Mammary epithelial cell (primary cell): ENCODE measurements at places on chromosomes 7 and 10. TPM values are rescaled to one million over a fixed set of nuclear protein-coding genes. Genes with fewer than 3 reads are reported as not detected.

GRCh38 chr10:84155521-84155920 is 16.2 kb downstream of the GHITM start:
- DNase-seq, result no peak

GRCh38 chr10:12600652-12601051 is 251.3 kb downstream of the CAMK1D start:
- no peak for DNase-seq

- DNase-seq, result no peak
Observed at GRCh38 chr10:70540089-70540788, 61.7 kb downstream of the PALD1 start.

- DNase-seq, result peak; percentile 84
Observed at GRCh38 chr10:92822060-92822634, 26.2 kb upstream of the EXOC6 start.

DNA sequence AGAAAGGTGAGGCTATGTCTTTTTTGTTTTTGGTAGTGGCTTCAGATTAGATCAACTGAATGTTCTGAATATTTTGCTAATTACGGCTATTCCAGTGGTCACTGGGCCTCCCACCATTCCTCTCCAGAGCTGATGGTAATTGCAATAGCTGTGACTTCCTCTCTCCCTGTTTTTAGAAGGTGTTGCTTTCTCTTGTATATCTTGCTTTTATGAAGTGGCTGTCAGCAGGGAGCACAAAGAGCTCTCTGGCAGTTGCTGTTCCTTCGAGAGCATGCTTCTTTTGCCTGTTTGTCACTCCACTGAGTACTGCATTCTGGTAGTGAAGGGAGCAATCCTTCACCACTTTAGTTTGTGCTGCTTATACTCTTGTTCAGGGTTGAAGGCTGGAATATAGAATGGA is 133.3 kb downstream of the EXOC4 start:
- no peak for DNase-seq

DNA sequence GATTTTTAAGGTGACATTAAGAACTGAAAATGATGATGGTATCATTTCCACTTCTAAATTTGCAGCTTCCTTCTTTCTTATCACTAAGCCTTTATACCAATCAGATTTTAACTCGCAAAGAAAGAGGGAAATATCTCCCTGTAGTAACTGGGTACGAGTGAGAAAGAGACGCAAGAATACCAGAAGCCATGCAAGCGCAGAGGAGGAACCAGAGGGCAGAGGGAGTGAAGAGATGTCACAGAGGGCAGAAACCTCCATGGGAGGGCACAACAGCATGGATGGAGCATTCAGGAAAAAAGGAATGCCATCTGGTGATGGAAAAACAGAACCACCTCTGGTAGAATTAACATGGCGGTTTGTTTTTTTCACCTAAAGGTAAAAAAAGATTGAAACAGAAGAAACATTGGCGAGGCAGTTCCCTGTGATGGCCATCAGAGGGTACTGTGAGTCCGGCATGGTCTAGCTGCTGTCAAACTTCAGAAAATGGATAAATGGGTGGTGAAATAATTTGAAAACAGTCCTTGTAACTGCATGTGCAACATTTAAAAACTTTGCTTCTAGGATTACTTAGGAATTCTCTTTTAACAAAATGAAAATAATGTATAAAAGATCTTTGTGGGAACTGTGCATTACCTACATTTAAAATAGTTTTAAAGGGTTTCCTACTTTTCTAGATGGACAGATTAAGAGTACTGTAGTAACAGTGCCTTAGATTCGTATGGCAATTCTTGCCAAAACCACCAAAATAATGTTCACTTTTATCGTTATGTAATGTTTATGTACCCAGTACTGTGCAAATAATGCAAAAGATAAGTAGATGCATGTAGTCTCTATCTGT is 91.8 kb downstream of the ARHGAP12 start:
- DNase-seq, result peak; percentile 2

DNA sequence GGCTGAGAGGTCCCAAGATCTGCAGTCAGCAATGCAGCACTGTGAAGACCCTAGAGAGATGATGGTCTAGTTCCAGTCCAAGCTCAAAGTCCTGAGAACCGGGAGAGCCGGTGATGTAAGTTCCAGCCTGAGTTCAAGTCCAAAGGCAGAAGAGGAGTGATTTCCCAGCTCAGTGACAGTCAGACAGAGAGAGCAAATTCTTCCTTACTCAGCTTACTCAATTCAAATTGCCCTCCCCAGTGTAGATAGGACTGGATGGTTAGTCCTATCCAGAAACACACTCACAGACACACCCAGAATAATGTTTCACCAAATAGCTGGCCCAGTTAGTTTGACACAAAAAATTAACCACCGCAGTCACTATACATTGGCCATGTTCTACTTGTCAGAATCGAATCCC is 185.5 kb upstream of the MYO3A start:
- DNase-seq, result no peak

DNA sequence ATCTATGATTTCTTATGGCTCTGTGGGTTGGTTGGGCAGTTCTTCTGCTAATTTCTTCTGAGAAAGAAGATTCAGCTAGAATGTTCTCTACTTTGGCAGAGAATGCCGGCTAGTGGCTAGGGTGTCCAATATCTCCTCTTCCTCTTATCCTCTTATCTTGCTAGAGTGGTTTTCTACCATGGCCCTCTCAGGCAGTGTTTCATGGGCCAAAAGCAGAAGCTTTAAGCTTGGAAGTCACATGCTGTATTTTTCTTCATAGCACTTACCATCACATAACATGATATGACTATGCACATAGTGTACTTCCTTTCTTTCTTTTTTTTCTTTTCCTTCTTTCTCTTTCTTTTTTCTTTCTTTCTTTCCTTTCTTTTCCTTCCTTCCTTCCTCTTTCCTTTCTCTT is 140.0 kb downstream of the ITGB8 start:
- DNase-seq, result no peak

- no peak for DNase-seq
Observed at GRCh38 chr7:14389595-14389994, 400.1 kb upstream of the ETV1 start.

GRCh38 chr7:1160670-1161021 is 650 bp upstream of the ZFAND2A start:
- peak; percentile 5 for DNase-seq

Gene SFXN3
- polyA plus RNA-seq, result 104 TPM
